ENCODE measurements at places on chromosomes 2 and 18. TPM values are rescaled to one million over a fixed set of nuclear protein-coding genes. Genes with fewer than 3 reads are reported as not detected.

DNA sequence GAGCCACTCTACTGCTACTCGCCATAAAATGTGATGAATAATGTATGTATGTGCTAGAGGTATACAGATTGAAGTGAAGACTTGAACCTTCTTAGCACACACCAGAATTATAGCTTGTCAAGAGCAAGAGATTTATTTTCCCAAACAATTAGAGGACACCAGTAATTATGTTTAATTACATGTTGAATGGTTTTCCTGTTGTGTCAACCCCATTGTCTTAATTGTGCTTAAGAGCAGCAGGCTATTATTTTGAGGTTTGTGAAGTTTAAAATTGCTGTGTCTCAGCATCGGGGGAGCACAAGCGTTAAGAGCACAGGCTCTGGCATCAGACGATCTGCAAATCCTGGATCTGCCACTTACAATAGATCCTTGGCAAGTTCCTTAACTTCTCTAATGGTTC is 29.0 kb downstream of the KIF5C start:
- DNase-seq, result no peak

DNA sequence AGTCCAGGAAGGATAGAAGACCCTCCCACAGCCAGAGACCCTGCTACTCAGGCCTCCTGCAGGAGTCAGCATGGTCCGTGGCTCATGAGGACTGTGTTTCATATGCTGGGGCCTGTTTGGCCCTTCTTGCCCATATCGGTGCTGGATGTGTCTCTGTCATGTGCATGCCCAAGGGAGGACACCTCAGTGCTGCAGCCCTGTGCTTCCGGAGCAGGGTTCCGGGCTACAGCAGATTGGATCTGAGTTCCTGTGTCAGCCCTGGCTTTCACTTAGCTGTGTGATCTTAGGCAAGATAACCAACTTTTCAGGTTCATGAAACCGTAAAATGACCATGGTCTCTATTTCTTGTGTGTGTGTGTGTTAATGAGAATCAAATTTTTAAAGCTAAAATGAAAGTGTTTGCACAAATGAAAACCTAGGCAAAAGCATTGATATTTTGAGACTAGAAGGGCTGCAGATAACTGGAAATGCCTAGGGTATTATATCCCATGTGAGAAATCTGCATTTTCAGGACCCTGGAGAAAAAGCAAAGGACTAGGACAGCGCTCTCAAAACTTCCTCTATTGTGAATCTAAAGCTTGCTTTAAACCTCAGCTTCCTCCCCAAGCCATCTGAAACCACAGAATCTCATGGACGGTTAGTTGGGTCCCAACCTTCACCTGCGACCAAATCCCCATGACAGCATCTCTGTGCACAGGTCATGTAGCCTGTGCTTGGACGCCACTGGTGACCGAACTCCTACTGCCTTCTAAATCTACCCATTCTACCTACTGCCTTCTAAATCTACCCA is 58.8 kb upstream of the CAPN13 start:
- DNase-seq, result no peak

Gene MC5R
- not detected for total RNA-seq

- DNase-seq, result no peak
Observed at GRCh38 chr2:132557694-132558093, 112.3 kb downstream of the LYPD1 start.

Gene OXER1
- total RNA-seq, result not detected

DNA sequence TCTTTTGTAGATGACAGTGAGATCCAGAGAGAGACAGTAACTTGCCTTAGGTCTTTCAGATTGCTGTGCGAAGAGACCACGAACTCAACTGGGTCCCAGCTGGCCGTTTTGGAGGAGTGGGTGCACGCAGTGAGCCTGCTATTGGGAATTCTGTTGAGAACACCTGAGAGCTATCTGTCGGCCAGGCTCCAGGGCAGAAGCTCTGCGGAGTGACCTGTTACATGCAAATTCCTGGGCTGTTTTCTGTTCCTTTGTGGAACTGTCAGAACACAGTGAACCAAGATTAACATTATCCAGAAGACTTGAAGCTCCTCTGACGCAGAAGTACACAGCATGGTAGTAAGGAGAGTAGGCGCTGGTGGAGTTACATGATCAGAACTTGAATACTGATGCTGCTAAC is 99.5 kb upstream of the LMAN1 start:
- DNase-seq, result no peak

DNA sequence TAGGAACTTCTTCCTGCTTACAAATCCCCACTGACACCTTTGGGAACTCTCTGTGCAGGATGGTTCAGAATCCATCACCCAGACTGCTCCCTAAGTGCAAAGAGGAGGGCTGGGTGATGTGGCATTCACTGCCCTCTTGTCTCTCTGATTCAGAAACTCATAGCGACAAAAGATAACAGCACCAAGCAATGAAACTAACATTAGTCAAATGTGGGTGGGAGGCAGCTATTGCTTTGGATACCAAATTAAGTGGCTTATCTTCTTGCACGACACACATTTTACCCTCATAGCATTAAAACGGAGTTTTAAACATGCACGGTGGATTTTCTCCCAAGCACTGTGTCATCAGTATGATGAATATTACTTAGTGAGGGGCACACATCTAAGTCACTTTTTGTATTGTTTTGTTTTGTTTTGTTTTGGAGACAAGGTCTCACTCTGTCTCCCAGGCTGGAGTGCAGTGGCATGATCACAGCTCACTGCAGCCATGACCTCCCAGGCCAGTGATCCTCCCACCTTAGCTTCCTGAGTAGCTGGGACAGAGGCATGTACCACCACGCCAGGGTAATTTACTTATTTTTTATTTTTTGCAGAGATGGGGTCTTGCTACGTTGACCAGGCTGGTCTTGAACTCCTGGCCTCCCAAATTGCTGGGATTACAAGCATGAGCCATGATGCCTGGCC is 40.9 kb upstream of the NEB start:
- no peak for DNase-seq

DNA sequence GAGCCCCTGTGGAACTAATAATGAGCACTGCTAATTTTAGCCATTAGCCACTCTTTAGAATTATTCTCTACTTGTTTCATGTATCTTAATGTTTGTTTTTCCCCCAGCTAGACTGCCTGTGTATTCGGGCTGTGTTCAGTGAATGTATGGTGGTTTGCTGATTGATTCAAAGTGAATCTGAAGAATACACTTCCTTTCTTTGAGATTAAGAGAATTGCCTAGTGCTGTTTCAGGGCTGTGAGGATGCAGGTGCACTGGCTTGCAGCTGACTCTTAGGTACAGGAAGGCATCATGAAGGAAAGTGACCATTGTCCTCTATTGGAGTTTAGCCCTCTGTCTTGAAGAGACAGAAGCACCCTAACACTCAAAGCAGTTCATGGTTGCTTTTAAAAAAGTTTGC is 138.7 kb downstream of the CERS6 start:
- no peak for DNase-seq

Gene PCARE
- total RNA-seq, result not detected

GRCh38 chr2:131394147-131394931 is 30.4 kb upstream of the RAB6D start:
- DNase-seq, result no peak

Gene RESP18
- not detected for total RNA-seq

Gene ZNF407
- 10.5 TPM for total RNA-seq

Gene B4GALT6
- 18.4 TPM for total RNA-seq

DNA sequence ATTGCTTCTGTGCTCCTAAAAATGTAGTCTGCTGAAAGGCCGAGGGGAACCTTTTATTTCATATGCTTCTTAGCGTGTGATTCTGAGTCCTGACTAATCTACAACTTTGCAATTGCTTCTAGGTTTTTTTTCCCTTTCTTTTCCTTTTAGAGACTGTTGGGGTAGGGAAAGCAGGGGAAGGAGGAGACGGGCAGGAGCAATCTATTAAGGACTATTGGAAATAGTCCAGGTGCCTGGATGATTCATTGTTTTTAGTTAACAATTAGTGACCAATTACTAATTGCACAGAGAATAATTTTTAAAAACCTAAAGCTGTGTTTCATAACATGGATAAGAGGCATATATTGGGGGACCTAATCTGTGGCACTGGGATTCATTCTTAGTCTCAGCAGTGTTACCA is 49.4 kb upstream of the STON1 start:
- no peak for DNase-seq

Gene SLC8A1
- total RNA-seq, result 36.4 TPM

Gene TXNDC2
- not detected for total RNA-seq

Gene TMEM247
- not detected for total RNA-seq

- DNase-seq, result peak; percentile 71
Observed at GRCh38 chr2:140586379-140586778, 1544.4 kb downstream of the LRP1B start.

Gene IL37
- total RNA-seq, result not detected

DNA sequence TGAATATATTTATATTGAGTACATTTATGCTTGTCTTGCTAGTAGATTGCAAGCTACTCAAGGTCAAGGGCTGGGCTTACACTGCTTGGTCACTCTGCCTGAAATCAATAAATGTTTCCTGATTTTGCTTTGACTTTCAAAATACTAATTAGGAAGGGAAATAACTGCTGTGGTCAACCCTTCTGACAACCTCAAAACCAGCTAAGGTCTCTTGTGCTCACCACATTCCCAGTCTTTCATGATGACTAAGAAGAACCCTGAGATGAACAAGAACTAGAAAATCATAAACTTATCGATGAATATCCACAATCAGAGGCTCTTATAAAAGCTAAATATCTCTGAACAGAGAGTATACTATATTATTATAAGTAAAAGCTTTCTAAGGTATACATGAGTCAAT is 33.3 kb downstream of the ABCB11 start:
- no peak for DNase-seq

GRCh38 chr2:120932472-120932871 is 196.8 kb downstream of the GLI2 start:
- DNase-seq, result no peak

DNA sequence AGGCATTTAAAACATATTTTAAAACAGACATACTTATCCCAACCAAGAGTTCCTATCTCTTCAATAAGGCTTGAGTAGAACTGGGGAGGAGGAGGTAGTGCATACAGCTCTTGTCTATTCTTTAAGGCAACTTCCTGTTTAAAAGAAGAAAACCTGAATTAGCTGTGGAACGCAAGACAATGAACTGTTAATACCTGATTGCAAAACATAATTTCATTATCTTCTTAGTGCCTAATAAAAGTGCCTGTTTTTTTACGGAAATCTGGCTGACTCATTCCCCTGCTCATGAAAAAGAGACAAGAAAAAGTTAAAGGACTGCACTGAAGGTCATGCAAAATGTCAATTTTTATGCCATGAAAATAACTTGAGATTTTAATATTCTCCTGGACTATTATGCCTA is 19.2 kb downstream of the FANCL start:
- no peak for DNase-seq

- no peak for DNase-seq
Observed at GRCh38 chr2:162062559-162062958, 11.5 kb downstream of the DPP4 start.

- no peak for DNase-seq
Observed at GRCh38 chr2:26809876-26810577, 24.2 kb downstream of the CENPA start.

- peak; percentile 7 for DNase-seq
Observed at GRCh38 chr2:201936817-201937216, 96.8 kb upstream of the FZD7 start.

DNA sequence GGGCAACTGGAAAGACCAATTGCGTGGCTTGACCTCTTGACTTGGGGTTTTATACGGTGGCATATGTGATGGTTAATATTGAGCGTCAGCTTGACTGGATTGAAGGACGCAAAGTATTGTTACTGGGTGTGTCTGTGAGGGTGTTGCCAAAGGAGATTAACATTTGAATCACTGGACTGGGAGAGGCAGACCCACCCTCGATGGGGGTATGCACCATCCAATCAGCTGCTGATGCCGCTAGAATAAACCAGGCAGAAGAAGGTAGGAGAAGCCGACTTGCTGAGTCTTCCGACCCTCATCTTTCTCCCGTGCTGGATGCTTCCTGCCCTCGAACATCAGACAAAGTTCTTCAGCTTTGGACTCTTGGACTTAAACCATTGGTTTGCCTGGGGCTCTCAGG is 34.2 kb upstream of the YPEL5 start:
- no peak for DNase-seq

- DNase-seq, result no peak
Observed at GRCh38 chr2:42933824-42934254, 141.5 kb upstream of the HAAO start.

DNA sequence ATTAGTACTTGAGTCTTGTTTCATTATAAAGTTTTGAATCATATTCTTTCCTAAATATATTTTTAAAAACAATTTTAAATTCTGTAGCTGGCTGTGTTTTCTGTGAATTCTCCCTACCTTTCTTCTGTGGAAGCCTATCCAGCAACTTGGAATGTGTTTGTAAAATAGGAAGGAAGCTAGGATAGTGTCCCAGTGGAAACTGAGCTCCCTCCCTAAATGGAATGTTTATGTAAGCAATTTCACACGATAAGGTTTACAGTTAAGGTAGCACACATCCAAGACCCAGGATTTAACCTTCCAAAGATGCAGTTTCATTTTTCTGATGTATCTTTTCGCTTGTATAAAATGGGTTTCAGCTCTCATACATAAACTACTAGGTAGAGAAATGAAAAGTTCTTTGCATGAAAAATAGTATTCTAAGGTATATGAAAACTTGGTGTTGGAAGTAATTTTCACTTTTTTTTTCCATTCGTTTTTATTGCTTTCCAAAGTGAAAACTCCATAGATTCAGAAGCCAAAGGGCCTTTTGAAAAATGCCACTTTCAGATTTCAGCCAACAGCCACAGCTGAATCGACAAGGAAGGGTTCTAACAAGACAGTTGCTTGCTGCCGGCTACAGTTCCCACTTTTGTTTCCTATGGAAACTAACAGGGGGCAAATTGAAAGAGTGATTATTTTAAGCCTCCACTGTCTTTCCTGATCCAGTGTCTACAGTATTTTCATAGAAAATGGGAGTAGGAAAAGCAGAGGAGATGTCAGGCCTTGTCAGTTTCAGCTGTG is 405.1 kb upstream of the POU3F3 start:
- no peak for DNase-seq

DNA sequence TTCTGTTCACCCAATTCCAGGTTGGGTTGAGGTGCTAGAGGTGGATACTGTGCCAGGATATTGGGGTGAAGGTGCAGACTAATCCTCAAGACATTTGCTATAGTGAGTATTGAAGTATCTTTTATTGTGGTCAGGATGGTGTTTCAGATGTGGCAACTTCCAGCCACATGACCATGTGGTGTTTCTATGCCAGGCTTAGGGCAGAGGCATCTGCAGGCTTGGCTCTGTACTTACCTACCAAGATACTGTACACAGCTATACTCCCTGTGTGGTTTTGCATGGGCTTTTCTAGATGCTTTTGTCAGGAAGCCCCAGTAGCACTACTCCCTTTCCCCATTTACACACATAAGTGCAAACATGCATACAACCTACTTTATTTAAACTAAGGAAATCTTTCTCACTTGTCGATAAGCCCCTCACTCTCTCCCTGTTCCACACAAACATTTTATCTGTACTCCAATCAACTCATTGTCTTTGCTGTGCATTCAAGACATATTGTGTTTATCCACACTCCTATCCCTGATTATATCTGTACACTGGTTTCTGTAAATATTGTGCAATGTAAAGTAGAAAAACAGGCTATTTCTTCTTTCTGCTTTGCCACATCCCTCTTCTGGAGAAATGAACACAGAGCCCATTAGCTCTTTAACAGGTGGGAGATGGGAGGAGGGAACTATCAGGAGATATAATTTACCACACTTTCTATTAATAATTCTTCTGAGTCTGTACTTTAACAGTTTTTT is 12.3 kb downstream of the ARL6IP6 start:
- DNase-seq, result peak; percentile 20
